Endothelial cell (in vitro differentiated cells): ENCODE measurements at places on chromosomes 7 and 10. TPM values are rescaled to one million over a fixed set of nuclear protein-coding genes. Genes with fewer than 3 reads are reported as not detected.

DNA sequence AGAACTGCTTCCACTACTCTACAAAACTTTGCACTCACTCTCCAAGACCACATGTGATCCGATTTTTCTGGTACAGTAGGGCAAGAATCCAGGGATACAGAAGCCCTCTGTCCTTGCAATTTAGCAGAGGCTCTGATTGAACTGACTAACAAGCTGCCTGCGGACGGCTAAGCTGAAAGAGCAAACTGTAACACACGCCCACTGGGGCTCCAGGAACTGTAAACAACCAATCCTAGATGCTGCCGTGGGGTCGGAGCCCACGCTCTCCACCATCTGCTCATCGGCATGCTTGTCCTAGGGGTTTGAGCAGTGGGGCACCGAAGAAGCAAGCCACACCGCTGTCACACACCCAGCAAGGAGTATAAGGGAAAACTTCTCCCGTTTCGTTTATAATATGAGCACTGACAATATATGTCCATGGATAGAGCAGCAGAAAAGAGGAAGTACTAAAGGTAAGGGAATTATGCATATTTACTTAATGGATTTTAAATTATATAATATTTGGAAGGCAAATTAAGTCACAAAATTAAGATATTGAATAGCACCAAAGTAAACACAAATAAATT lies 634.4 kb upstream of the POT1 start:
- DNase-seq = no peak

Gene TRIM73
- 7.4 TPM for total RNA-seq

DNA sequence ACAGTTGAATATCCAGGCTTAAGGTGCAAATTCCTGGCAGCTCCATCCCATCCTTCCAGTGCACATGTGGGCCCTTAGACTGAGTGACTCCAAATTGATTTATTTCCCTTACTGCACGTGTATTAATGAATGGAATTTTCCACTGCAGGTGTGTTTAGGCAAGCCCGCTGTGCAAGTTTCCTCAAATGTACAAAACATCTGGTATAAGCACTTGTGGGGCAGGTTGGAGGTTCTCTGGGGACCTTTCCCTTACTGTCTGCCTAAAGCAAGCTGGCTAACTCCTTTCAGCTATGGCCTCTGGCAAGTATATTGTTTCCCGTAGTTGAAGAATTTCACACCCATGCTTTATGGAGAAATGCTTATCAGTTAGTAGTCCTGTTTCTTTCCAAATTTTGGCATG lies 25.3 kb upstream of the GIMAP6 start:
- no peak for DNase-seq

Gene TNS3
- total RNA-seq = 7.5 TPM

DNA sequence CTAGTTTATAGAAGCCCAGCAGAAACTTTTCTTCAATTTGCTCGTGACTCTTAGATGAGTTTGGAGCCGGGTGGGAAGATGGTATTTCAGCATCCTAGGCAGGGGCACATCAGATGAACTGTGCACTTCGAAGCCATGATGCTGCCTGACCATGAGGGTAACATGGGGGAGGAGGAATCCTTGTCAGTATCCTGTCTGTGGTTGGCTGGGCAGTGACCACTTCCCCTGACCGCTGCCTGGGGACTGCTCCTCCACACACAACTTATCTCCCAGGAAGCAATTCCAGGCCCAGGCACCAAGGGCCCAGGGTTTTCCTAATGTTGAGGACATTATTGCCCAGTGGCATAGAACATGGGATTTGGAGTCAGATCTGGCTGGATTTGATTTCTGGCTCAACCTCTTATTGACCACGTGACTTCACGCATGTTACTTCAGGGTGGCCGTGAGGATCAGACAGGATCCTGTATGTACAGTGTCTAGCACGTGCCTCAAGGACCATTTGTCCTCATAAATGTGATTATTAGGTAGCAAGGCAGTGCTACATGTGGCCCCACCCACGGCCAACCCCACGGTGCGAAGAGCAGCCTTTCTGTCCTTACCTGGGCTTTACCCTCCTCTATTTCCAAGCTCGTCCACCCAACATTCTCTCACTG lies 65.2 kb downstream of the PTPRE start:
- no peak for DNase-seq
